Activated CD4-positive, alpha-beta T cell treated with anti-CD3 and anti-CD28 coated beads for 48 hours (primary cell): ENCODE measurements at places on chromosomes 2 and 18.

DNA sequence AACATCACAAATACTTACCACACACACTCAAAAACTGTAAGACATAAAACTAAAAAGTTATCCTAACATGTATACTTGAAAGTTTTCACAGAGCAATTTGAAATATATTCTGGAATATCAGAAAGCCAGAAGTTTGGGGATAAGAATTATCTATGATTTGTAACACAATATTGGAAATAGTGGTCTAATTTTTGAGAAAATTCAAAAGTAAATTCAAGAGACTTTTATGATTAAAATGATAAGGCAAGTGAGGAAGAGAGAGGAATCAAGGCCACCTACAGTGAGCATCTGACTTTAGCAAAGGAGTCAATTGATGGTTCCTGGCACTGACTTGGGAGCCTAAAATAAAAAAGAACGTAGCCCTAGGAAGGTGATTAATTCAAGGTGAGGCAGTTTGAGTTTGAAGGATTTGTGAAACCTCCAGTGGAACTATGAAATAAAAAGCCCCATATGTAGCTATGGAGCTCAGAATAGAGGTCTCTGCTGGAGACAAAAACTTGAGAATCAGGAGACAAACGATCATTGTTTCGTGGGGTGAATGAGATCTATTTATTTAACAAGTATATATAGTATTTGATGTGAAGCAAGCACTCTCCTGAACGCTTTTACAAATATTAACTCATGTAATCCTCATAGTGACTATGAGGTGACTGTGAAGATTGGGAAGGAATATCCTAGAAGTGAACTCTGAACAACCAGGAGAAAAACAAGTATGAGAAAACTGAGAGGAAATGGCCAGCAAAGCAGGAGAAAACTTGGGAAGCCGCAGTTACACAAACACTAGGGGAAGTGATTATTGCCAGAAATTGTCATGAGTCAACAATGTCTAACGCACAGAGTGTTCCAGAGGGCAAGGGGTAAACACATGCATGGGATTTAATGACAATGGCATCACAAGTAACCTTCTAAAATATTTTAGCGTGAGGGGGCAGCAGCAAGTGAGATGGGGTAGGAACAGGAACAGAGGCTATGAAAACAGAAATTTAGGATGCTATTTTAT lies 12.8 kb downstream of the TFPI start:
- DNase-seq = no peak

DNA sequence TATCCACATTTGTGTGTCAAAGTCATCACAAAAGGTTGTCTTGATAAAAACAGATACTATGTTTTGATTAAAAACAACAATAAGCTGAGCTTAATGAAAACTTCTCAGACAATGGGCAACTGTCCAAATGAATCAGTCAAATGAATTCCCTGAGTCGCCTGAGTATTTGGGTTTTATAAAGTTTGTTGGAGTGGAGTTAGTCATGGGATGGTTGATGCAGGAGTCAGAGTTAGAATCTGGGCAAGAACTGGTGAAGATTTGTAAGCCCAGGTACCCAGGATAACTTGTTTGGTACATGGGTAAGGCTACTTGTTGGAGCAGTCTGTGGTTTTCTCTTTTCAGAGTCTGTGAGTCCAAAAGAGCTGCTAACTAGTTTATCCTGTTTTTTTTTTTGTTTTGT lies 34.4 kb upstream of the RAPGEF4 start:
- DNase-seq = no peak

DNA sequence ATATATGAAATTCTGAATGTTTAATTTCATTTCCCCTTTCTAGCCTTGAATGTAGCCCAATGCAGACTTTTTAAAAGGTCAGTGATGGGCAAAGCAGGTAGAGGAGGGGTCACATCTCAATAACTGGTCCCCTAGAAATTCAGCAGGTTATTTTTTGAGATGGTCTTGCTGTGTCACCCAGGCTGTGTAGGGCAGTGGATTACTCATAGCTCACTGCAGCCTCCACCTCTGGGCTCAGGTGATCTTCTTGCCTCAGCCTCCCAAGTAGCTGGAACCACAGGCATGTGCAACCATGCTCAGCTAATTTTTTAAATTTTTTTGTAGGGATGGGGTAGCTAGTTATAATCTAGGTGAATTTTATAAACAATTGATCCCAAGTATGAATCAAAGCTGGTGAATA lies 8.8 kb downstream of the IAH1 start:
- no peak for DNase-seq

DNA sequence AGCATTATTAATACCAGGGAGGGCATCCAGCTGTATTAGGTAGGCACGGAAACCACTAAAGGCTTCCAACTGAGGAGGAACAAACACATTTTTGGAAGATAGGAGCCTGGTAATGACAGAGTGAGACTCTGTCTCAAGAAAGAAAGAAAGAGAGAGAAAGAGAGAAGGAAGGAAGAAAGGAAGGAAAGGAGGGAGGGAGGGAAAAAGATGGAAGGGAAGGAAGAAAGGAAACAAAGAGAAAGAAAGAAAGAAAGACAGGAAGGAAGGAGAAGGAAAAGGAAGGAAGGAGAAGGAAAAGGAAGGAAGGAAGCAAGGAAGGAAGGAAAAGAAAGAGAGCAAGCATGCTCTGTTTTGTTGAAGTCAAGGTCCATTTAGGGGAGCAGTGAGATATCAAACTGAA lies 103.8 kb upstream of the RFX8 start:
- DNase-seq = no peak

DNA sequence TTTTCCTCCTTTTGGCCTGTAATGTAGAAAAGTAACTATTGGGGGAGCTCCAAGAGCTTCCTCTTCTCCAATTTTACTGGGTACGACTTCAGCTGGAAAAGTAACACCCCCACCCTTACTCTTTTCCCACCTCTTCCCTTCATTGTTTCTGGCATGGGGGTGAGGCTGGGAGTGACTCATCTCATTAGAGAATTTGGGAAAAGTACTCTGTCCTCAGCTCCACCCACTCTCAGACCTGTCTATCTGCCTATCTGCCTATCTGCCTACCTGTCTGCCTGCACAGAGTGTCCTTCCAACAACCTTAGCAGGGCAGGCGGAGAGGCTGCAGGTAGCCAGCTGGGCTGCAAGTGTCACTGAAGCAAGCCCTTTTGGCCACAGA lies 93.6 kb downstream of the EPHA4 start:
- no peak for DNase-seq

DNA sequence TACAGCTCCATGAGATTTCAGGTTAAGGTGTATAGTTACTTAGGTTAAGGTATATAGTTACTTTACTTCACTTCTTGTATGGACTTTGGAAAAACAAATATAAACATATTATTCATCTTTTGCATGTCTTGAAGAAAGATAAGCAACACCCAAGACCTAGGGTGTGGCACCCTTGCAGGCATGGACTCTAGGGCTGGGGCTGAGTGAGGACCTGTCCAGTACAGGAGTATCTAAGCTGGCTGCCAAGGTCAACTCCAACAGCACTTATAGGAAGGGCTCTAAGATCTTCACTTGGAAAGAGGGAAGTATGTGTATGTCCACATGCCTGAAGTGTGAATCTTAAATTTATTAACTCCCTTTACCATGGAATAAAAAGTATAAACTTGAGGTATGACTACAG lies 7.1 kb upstream of the TMEM163 start:
- no peak for DNase-seq

DNA sequence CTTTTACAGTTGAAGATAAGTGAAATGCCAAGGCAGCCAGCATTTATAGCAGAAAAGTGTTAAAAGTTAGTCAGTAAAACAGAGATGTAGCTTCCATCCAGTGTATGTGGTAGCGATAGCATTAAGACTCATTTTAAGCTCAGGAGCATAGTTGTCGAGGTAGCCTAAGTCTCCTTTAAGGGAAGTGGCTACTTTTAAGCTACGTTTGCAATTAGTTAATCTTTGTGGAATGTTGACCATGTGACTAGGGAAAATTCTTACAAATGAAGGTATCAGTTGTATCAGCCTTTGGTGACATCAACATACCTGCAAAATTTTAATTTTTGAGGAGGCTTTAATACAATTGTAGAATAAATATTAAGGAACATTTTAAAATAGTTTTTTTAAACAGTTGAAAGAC lies 61.9 kb downstream of the LHCGR start:
- DNase-seq = no peak

DNA sequence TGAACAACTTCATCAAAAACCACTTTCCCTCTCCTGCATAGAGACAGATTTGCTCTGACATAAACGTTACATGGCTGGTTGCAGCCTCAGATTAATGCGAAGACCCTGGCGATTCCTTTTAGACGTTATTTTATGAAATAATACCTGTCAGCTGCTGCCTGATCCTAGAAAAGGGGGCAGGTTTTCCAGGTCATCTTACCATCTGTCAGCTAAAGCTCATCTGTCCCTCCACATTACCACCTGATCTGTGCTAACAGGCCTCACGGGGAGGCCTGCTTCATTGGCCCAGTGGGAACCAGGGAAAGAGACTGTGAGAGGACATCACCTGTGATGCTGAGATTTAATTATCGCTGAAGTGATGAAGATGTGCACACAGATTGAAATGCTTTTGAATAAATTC lies 261.0 kb downstream of the ARHGAP15 start:
- DNase-seq = no peak

DNA sequence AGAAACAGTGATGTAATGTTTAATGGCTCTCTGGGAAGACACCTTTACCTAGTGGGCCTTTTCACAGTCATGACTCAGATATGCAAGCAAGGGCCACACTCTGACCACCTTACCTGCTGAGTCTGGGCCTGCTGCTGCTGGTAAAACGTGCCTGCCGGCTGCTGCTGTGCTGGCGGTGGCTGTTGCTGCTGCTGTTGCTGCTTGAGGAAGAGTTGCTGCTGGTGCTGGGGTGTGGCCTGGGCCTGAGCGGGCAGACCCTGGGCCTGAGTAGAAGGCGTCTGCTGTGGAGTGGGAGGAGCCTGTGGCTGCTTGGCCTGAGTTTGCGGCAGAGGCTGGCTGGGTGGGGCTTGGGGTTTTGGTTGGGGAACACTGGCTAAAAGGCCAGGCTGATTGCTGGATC lies 81.6 kb upstream of the NFU1 start:
- no peak for DNase-seq

DNA sequence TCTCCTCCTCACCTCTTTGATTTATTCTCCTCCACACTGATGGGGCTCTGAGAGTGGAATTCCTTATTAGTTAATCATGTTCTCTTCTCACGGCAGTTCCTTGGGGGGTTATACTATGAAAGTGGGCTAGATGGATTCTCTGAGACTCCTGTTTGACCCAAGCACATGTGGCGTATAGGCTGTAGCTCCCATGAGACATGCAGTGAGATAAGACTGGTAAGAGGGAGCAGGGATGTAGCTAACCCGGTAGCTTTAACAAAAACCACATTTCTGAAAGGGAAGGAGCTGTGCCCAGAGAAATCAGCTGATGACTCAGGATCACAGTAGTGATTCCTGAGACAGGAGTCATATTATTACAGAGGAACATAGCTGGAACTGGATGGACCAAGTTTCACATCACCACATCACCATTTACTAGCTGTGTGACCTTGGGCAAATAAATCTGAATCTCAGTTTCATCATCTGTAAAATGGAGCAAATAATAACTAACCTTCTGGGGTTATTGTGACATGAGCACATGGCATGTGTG lies 82.9 kb downstream of the CRIM1 start:
- no peak for DNase-seq

DNA sequence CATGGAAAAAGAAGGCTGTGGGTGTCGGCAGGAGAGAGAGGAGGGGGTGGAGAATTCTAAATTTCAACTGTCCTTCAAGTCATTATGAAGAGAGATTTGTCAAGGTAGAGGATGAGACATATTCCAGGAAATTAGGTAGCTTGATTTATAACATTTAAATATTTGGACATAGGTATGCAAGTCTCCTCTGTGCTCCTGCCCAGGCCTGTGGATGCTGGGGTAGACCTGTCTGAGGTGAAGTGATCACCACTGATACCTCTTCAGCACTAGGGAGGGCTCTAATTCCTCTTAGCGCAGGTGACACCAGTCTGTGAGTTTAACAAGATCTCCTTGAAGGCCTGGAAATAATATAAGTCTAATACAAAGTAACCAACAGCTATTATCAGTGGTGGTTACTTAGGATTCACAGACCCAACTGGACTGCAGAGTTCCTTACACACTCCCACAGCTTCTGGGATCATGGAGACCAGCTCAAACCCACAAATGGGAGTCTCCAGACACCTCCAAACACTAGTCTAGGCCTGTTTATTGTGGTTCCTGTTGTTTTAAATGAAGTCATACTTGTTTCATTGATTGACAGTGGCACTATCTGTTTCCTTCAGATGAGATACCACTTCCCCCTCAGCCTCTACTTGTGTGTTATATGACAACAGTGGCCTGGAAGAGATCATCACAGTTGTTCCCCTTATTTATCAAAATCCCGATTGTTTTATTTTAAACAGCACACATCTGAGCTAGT lies 104.1 kb upstream of the ITPRID2 start:
- no peak for DNase-seq

DNA sequence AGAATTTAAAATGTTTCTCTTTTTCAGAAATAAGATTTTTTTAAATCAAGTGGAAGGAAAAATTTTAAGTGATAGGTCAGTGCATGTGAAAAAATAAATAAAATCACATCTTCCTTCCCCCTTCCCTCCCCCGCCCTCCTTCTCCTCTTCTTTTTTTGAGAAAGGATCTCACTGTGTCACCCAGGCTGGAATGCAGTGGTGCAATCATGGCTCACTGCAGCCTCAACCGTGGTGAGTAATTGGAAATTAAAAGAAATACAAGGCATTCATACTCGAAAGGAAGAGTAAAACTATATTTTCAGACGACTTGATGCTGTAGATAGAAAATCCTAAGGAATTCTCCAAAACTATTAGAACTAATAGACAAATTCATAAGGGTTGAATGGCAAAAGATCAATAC lies 16.9 kb upstream of the CRACDL start:
- no peak for DNase-seq

GRCh38 chr18:63253014-63253413 lies 66.6 kb downstream of the BCL2 start:
- no peak for DNase-seq

DNA sequence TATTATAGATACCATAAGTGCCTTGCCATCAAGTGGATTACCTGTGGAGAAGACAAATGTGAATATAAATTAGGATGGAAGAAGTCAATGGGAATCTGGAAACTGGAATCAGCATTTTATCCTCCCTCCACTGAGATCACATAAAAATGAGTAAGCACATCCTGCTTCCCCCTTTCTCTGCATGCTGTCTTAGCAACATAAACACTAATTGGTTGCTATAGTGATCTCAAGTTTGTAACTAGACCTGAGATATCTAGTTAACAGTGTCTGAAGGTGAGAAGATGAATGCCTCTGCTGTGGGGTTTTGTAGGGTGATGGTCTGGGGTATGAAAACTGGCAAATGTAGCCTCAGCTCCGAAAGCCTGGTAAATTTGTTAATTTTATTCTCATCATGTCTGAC lies 1357.5 kb upstream of the CELF4 start:
- DNase-seq = no peak

DNA sequence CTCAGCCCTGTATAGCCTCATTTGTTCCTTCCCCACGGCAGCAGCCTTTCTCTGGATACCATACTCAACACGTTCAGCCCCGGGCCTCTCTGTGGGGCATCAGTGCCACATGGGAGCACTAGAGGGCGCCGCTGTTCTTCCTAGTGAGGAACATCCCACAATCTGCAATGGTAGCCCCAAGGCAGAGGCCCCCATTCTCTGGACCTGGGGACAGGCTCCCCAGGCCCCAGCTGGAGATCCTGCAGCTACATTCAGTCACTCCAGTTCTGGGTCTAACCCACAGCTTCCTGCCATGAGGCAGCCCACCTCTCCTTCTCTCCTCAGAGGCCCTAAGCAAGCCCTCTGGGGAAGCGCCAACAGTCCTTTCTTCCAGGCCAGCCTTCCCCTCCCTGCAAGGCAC lies 14.2 kb upstream of the SFXN5 start:
- peak; percentile 90 for DNase-seq
